ENCODE measurements at places on chromosomes 12 and 14.
A peak's percentile ranks its signal among the peaks of the same experiment; 100 is the strongest.

- no peak for DNase-seq
These were observed 153.0 kb downstream of the MYRFL start for GRCh38 chr12:69978020-69978419.

GRCh38 chr14:105329411-105330150, 15.0 kb downstream of the PACS2 start:
- DNase-seq: no peak

GRCh38 chr12:17928708-17929366, 161.2 kb downstream of the RERGL start:
- DNase-seq: peak; percentile 21

- peak; percentile 83 for DNase-seq
These were observed 723 bp downstream of the NFATC4 start for GRCh38 chr14:24368562-24369252.

DNA sequence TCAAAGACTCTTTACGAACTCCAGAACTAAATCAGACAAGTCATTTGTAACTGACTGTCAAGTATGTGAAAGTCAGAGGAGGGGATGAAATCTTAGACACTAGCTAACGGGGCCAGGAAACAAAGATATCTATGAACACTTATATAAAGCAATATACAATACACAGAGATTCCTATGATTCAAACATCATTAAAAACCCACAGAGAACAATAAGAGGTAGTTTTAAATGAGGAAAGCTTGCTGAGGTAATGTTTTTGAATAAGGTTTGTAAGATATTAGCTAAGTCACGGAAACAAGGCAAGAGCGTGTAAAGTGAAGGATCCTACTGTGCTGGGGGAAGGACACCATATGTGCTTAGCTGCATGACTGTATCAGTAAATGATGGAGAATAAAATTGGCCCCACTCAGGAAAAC, 36.7 kb downstream of the SAV1 start:
- peak; percentile 29 for DNase-seq

- DNase-seq: peak; percentile 47
These were observed 65.8 kb downstream of the RIN3 start for GRCh38 chr14:92579244-92579936.

GRCh38 chr12:6463216-6463615, 7.3 kb downstream of the VAMP1 start:
- DNase-seq: no peak

DNA sequence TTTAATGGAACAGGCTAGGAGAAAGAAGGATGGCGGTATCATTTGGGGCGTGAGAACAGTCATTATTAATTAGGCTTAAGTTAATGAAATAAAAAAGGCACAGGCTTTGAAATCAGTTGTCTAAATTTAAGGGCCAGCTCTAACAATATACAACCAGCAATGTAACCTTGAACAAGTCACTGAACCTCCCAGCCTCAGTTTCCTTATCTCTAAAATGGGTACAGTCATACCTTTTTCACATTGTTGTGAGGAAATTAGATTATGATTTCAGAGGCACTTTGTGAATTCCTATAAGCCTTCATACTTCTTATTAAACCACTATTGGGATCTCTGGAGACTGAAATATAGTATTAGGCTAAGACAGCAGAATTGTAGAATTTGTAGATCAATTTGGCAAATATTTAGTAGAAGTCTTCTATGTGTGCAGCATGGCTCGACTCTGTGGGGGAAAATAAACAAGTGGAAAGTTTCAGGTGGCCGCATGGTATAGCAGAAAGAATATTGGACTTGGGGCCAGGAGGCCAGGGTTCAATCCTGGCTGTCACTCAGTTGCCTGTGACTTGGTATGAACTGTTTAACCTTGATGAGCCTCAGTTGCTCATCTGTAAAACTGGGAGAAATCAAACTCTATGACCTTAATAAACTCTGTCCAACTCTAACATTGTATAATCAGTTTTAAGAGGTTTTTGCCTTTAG, 117.7 kb downstream of the ETV6 start:
- DNase-seq: no peak

- no peak for DNase-seq
These were observed 377.9 kb upstream of the RGS6 start for GRCh38 chr14:71554323-71554722.

DNA sequence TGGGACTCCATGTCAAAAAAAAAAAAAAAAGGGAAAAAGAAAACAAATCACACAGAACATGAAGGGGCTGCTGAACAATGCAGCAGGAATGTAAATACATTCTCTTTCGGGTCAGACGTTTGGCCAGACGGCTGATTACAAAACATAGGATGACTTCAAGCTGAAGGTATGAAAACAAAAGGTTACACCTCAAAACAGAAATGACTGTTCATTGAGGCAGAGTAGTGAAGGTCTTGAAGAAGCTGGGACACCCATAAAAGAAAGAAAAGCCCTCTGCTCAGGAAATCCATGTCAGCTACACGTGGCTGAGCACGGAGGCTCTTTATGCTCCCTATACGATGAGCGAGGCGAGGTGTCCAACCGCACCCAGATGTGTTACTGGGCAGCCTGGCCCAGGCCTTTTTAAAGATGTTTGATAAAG, 37.7 kb downstream of the FGD4 start:
- peak; percentile 92 for DNase-seq

- DNase-seq: no peak
These were observed 50.1 kb downstream of the NRXN3 start for GRCh38 chr14:78220273-78220672.

GRCh38 chr14:20198991-20199390, 8.3 kb downstream of the OR11G2 start:
- no peak for DNase-seq

GRCh38 chr14:100618763-100619320, 31.6 kb upstream of the BEGAIN start:
- no peak for DNase-seq

- peak; percentile 67 for DNase-seq
These were observed 121.0 kb downstream of the FBXL14 start for GRCh38 chr12:1473418-1473817.

DNA sequence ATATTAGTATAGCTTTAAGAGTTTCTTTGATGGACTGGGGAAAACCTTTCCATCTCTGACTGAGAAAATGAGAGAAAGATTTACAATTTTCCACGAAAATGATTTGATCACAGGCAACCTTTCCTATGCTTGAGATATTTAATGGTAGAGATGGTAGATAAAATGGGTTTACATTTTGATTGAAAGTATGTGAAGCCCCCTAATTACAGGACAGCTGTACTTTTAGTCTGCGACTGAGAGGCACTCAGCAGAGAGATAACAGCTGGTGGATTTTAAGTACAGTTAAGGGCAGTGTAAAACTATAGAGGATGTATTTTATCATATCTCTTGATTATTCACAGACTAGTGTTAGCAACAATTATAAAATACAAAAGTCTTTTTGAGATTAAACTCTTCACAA, 40.7 kb downstream of the C12orf50 start:
- DNase-seq: no peak

DNA sequence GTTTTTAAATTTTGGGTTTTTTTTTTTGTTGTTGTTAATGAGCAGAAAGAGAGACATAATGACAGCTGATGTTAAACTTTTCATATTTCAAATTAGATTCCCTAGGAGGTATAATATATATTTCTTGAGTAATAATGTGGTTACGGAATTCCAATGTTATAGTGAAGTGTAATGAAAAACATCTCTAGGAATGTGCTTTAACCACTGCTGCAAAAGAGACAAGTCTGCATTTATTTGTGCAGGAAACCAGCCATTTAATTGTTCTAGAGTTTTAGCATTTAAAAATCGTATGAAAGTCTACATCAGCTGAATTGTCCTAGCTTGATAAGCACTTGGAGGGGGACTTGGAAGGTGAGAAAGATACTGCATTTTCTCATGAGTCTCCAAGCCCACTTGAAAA, 14.3 kb downstream of the SERPINA10 start:
- DNase-seq: no peak

DNA sequence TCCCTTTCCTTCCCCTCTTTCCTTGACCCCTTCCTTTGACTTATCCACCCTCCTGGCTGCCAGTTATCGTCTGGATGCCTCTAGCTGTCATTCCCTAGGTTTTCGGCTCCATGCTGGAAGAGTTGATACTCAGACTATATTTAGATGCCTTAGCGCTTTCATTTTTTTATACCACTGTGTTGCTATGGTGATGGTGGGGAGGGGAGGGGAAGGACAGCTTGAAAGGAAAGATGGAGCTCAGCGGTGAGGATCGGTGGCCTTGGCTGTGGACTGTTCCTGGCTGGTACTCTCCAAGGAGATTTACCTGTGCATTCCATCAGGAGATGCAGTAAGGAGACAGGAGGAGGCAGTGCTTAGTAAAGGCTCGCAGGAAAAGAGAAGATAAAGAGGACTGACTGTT, 108.7 kb downstream of the SLC8A3 start:
- DNase-seq: no peak

GRCh38 chr14:85934886-85935254, 404.9 kb downstream of the FLRT2 start:
- no peak for DNase-seq

GRCh38 chr14:71143381-71144290, 236.4 kb downstream of the PCNX1 start:
- peak; percentile 91 for DNase-seq

DNA sequence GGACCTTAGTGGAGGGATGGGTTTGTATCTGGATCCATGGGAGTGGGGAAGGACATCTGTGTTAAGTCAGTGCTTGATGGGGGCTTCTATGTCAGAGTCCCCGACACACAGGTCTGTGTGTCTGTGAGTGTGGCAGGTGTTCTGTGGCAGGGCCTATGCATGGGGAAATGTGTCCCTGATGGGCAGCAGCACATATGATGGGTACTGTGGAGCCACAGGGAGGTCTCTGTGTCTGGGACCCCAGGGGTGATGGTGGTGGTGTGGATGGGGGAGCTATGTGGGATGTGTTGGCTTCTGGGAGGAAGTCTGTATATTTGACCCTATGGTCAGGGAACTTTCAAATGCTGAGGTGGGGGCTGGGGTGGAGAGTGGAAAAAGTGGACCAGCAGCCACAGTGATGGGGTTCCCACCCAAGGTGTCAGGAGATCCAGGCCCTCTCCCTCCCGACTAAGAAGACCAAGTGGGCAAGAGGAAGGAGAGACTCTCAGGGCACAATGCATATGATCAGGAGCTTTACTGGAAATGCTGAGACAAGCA, 16.5 kb downstream of the KRT7 start:
- DNase-seq: no peak

DNA sequence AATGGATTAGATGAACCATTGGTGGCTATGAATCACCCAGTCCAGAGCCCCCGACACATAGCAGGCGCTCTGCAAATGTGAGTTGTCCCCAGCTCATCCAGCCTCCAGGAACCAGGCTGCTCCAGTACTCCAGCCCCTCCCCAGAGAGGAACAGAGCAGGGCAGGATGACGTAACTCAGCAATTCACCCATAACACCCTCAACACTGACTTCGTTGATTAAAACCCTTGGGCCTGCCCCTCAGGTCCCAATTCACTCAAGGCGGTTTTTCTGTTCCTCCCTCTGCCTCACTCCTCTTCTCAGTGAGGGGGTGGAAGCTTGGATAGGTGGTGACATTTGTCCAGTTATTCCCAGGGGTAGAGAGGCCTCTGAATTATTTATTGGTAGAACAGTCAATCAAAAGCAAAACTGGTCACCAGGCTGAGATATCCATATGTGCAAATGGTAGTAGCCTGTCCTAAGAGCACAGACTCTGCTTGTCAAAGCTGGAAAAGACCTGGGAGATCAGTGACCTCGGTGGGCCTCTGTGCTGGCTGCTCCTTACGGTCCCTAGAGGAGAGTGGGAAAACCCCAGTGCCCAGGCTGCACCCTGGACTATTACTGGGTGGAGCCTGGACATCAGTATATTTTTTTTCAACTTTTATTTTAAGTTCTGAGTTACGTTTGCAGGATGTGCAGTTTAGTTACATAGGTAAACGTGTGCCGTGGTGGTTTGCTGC, 97.0 kb downstream of the CMKLR1 start:
- no peak for DNase-seq

GRCh38 chr12:128810182-128811127, 13.3 kb downstream of the SLC15A4 start:
- DNase-seq: peak; percentile 39

GRCh38 chr12:71312768-71313403, 126.7 kb upstream of the LGR5 start:
- no peak for DNase-seq

GRCh38 chr14:45227566-45227965, 25.4 kb downstream of the MIS18BP1 start:
- DNase-seq: no peak

GRCh38 chr12:56801661-56802622, 38.8 kb downstream of the HSD17B6 start:
- DNase-seq: no peak

DNA sequence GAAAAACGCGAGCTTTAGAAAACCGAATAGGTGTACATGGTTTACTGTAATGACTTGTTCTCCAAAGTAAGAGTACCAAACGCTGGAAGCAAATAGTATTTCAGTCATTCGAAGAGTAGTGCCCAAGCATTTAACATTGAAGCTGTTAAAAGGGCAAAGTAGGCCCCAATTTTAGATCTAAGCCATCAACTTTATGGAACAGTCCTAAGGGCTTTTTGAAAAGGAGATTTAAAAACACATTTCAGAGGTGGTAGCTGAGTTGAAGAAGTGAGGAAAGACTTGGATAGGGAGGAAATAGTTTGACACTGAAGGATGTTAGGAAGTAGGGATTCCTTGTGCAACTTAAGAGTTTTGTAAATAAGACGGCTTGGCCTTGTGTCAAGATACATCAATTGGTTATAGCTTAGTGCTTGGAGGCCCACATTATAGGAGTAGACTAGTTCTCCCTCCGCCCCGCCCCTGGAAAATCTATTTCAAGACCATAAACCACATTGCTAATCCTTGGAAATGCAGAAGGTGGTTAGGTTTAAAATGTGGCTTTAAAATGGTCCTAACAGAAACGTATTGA, 783 bp upstream of the TUBA1B start:
- peak; percentile 53 for DNase-seq

GRCh38 chr14:103356024-103356682, 22.1 kb downstream of the EIF5 start:
- DNase-seq: peak; percentile 51

DNA sequence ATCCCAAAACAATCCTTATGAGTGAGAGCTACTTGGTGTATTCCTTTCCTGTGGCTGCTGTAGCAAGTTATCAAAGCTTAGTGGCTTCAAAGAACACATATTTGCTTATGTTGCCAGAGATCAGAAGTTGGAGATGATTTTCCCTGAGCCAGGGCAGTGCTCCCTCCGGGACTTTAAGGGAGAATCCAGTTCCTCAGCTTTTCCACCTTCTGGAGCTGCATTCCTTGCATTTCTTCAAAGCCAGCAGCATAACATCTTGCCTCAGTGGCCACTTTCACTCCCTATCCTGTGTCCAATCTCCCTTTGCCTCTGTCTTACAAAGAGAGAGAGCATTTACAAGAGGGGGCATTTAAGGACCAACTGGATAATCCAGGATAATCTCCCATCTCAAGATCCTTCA, 33.7 kb downstream of the P2RX7 start:
- no peak for DNase-seq

- no peak for DNase-seq
These were observed 272.5 kb downstream of the C12orf50 start for GRCh38 chr12:87756721-87757120.

DNA sequence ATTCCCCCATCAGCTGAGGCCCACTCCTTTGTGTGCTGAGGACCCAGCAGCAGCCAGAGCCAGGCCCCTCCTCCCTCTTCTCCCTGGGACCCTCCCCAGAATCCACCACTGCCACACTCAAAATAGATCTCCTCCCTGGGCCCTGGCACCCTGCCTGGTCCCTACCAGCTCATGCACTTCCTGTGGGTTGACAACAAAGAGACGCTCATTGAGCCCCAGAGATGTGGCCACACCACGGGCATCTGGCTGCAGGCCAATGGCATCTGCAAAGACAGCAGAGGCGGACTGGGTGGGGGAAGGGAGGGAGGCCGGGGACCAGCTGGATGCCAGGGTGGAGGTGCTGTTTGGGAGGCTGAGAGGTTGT, 16.0 kb upstream of the ENDOU start:
- DNase-seq: peak; percentile 55
